Activated CD4-positive, alpha-beta T cell treated with anti-CD3 and anti-CD28 coated beads, Interleukin-2, amount 10 ng/mL, durations not matched to agents 7 days and 5 days (primary cell): ENCODE measurements at places on chromosomes 11 and 22. TPM values are rescaled to one million over a fixed set of nuclear protein-coding genes. Genes with fewer than 3 reads are reported as not detected.
A peak's percentile ranks its signal among the peaks of the same experiment; 100 is the strongest.

Gene PHETA2
- 1.8 TPM for total RNA-seq

Gene LRFN4
- total RNA-seq: 16.6 TPM

Gene NTM
- not detected for total RNA-seq

DNA sequence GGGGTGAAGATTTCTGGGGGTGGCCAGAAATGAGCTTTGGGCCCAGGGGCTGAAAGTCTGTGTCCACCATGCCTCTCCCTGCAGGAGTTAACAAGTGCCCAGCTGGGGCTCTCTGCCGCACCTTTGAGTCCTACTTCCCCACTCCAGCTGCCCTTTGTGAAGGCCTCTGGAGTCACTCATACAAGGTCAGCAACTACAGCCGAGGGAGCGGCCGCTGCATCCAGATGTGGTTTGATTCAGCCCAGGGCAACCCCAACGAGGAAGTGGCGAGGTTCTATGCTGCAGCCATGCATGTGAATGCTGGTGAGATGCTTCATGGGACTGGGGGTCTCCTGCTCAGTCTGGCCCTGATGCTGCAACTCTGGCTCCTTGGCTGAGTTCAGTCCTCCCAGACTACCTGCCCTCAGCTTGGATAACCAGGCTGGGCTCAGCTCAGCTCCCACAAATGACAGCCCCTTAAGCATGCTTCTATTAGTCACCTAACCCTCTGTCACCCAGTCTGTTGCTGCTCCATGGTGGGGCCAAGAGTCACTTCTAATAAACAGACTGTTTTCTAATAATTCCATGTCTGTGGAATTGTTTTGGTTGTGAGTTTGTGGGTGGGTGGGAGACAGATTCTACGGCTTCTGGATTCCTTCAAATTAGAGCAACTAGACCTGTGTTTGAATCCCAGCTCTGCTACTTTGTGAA lies 3.0 kb upstream of the INPPL1 start:
- H3K36me3 ChIP-seq: peaks cover 2% of the 10 kb centered on the region
- no peak overlapping the region for H3K27ac ChIP-seq
- H3K4me3 ChIP-seq: peak overlapping the region; percentile 96
- DNase-seq: no peak
- peaks cover 13% of the 10 kb centered on the region for H3K27me3 ChIP-seq

GRCh38 chr11:43943372-43943930 lies 1.0 kb downstream of the C11orf96 start:
- H3K27ac ChIP-seq: peak overlapping the region; percentile 73
- H3K4me3 ChIP-seq: peak overlapping the region; percentile 81
- DNase-seq: no peak
- H3K4me1 ChIP-seq: peaks cover 20% of the 10 kb centered on the region

DNA sequence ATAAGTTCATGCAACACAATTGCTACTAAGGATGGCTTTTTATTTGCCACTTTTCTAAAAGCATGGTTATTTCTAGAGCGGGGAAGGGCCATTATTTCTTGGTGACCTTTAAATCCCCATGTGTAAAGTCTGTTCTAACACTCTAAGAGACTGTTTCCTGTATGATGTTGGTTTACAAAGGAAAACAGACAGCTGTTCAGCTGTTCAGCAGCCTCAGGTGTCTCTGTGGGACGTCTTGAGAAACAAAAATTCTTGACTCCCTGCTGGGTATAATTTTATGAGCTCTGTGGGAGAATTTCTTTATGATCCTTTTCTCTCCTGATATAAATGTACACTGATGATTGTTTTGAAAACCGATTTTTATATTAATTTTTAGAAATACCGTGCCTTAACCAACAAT lies 13.9 kb downstream of the MUC15 start:
- no peak for DNase-seq
- H3K27me3 ChIP-seq: no peaks in the 10 kb centered on the region
- H3K27ac ChIP-seq: no peak overlapping the region
- H3K4me1 ChIP-seq: no peaks in the 10 kb centered on the region

Gene NXPE4
- not detected for total RNA-seq

GRCh38 chr22:31683181-31684105 lies 21.4 kb upstream of the PISD start:
- H3K36me3 ChIP-seq: peaks cover 36% of the 10 kb centered on the region
- peak overlapping the region; percentile 7 for H3K27ac ChIP-seq
- DNase-seq: no peak
- H3K27me3 ChIP-seq: no peaks in the 10 kb centered on the region
- H3K4me1 ChIP-seq: peaks cover 13% of the 10 kb centered on the region

DNA sequence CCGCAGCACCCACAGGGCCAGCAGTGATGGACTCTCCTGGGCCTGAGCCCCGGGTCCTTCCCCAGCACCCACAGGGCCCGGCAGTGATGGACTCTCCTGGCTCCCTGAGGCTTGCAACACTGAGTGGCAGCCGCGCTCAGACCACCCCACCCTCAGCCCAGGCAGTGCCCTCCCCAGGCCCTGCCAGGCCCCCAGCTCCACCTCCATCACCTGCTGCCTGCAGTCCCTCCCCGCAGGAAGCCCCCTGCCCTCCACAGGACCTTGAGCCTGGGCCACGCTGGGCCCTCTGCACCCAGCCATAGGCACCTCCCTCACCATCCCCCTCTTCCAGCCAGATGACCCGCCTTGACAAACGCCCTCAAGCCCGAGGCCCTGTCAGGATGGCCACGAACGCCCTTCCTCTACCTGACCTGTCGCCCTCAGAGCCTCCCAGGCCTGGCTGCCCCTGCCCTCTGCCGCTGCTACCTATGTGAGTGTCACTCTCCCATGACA lies 11.4 kb downstream of the ALG12 start:
- no peak overlapping the region for H3K27ac ChIP-seq
- H3K4me3 ChIP-seq: no peak overlapping the region
- H3K4me1 ChIP-seq: peaks cover 2% of the 10 kb centered on the region
- H3K36me3 ChIP-seq: peaks cover 27% of the 10 kb centered on the region

Gene PATL1
- 47.2 TPM for total RNA-seq

- H3K36me3 ChIP-seq: no peaks in the 10 kb centered on the region
- peaks cover 6% of the 10 kb centered on the region for H3K4me1 ChIP-seq
- DNase-seq: no peak
- no peak overlapping the region for H3K4me3 ChIP-seq
- peaks cover 15% of the 10 kb centered on the region for H3K27me3 ChIP-seq
Measured at GRCh38 chr22:50260434-50260800, 1.1 kb downstream of the MAPK12 start.

DNA sequence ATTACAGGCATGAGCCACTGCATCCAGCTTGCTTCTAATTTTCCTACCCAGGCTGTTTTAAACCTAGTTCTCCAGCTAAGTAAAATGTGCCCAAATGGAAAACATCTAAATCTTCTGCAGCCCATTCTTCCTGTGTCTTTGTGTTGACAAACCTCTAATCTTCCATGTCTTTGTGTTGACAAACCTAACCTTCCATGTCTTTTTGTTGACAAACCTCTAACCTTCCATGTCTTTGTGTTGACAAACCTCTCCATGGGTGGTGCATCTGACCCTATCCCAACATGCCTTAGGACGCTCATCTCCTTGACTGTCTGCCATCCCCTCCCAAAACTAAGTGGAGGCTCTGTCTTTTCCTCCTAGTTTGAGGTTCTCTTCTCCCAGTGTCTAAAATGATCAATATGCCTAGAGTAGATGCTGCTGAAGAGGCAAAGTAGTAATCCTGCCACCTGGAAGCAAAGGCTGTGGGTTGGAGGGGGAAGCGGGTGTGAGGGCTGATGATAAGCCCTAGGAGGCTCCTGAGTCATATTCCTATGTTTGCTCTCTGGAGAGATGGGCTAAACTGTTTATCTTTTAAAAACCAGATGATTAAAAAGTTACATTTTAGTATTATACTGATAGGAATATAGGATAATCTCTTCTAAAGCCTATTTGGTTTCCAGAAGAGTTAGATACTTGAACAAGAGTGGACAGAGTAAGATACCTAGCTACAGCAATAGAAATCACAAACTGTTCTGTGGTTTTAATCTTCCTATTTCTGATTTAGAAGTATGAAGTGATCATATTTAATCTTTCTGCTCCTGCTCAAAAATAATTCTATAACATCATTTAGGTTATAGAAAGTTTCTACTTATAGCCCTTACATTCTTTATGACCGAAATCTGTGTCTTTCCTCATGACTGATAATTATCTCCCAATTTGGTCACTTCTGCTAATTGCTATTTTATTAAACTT lies 7.9 kb downstream of the FEN1 start:
- no peak overlapping the region for H3K27ac ChIP-seq
- no peak for DNase-seq
- no peaks in the 10 kb centered on the region for H3K27me3 ChIP-seq
- no peak overlapping the region for H3K4me3 ChIP-seq
- H3K4me1 ChIP-seq: peaks cover 28% of the 10 kb centered on the region
- H3K36me3 ChIP-seq: peaks cover 57% of the 10 kb centered on the region

Gene CALCA
- total RNA-seq: not detected

DNA sequence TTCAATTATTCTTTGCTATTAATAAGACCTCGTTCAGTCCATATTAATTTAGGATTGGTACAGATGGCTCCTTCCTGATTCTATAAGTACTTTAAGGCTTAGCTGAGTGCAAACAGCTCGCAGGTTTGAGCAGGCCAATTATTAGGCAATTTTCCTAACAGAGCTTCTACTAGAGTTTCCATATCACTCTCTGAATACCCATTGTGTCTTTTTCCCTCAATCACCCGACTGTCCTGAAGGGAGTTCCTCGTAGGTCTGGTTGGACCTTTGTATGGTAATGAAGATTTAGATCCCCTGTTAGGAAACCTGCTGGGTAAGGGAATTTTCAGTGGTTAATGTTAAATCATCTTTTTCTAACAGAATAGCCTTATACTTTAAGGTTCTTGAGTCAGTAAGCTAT lies 61.1 kb downstream of the ARHGAP42 start:
- no peak overlapping the region for H3K27ac ChIP-seq
- no peaks in the 10 kb centered on the region for H3K36me3 ChIP-seq
- no peaks in the 10 kb centered on the region for H3K27me3 ChIP-seq
- no peak overlapping the region for H3K4me3 ChIP-seq
- no peak for DNase-seq
- H3K4me1 ChIP-seq: no peaks in the 10 kb centered on the region

- no peak overlapping the region for H3K27ac ChIP-seq
- no peak overlapping the region for H3K4me3 ChIP-seq
- H3K36me3 ChIP-seq: no peaks in the 10 kb centered on the region
Measured at GRCh38 chr22:32877196-32877595, 75.7 kb downstream of the TIMP3 start.

- DNase-seq: no peak
- H3K27me3 ChIP-seq: peaks cover 38% of the 10 kb centered on the region
- H3K4me3 ChIP-seq: no peak overlapping the region
- peaks cover 10% of the 10 kb centered on the region for H3K4me1 ChIP-seq
Measured at GRCh38 chr22:20425566-20426258, 11.9 kb downstream of the SCARF2 start.

DNA sequence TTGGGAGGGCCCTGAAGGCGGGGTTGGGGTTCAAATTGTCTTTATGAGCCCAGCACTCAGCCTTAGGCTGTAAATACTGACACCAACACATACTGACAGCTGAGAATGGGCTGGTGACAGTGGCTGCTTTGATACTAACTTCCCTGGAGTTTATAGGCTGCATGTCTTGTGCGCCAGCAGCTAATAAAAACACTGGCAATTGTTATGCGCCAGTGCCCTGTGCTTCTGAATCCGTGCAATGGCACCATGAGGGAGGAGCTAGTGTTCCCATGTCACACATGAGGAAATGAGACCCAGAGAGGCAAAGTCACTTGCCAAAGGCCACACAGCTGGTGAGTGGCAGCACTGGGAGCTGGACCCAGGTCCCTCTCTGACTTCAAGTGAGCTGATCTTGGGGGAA lies 23.8 kb downstream of the SHISAL1 start:
- DNase-seq: no peak
- no peaks in the 10 kb centered on the region for H3K36me3 ChIP-seq
- no peaks in the 10 kb centered on the region for H3K27me3 ChIP-seq
- H3K4me1 ChIP-seq: no peaks in the 10 kb centered on the region
- H3K4me3 ChIP-seq: no peak overlapping the region

Gene MS4A14
- not detected for total RNA-seq

DNA sequence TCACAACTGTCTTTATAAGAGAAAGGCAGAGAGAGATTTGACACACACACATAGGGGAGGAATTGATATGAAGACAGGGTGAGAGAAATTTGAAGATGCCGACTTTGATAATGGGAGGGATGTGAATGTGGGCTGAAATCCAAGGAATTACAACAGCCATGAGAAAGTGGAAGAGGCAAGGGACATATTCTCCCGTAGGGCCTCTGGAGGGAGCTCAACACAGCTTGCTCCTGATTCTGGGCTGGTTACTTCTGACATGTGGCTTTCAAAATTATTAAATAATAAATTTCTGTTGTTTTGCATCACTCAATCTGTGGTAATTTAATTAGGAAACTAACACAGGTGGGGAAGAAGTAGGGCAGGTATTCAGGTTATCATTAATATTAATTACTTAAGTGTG lies 282.9 kb downstream of the LUZP2 start:
- no peaks in the 10 kb centered on the region for H3K27me3 ChIP-seq
- H3K27ac ChIP-seq: no peak overlapping the region
- no peaks in the 10 kb centered on the region for H3K36me3 ChIP-seq
- H3K4me3 ChIP-seq: no peak overlapping the region
- H3K4me1 ChIP-seq: no peaks in the 10 kb centered on the region

DNA sequence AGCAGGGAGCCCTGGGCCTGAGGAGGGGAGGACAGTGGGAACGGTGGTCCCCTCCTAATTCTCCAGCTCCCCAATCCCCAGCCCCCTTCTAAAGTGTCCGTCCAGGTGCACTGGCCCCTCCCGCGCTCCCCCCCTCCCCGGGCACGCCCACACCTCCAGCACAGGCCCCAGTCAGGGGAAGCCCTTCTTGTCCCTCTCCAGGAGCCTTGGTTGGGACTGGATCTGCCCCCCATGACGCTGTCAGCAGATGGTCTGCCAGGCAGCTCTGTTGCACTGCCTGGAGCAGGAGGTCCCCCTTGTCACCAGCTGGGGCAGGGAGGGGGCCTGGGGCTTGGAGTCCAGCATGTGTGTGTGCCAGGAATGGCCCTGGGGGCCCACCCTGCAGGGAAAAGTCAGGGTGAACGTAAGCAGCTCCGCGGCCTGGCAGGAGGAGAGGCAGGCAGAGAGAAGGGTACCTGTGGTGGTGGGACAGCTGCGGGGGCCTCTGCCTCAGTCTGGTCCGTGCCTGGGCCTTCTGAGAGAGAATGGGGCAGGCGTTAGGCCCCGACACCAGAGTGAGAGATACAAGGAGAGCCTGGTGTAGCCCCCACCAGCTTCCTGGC lies 1.6 kb downstream of the IRF7 start:
- H3K36me3 ChIP-seq: peaks cover 36% of the 10 kb centered on the region
- DNase-seq: no peak
- no peaks in the 10 kb centered on the region for H3K27me3 ChIP-seq
- H3K4me1 ChIP-seq: peaks cover 25% of the 10 kb centered on the region
- H3K27ac ChIP-seq: peak overlapping the region; percentile 95

DNA sequence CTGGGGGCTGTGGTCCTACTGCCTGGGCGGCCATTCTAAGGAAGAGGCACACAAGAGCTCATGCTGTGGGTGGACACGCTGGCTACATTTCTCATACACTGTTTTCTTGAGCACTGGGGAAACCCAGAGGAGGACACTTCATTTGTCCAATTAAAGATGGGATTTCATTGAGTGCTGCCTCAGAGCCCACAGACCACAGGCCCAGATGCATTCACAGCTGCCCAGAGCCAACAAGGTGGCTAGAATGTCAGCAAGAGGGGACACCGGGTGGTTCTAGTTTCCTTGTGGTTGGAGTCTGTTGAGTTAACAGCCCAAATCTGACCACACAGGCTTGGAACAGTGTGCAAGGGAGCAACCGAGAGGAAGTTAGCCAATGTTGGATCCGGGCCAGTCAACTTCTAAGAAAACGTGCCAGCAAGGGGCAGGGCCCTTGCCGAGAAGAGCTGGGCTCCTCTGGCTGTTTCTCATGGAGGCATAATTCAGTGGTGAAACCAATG lies 35.0 kb upstream of the SORL1 start:
- H3K27ac ChIP-seq: peak overlapping the region; percentile 85
- H3K36me3 ChIP-seq: peaks cover 13% of the 10 kb centered on the region
- H3K27me3 ChIP-seq: no peaks in the 10 kb centered on the region
- DNase-seq: peak; percentile 61
